ENCODE measurements at places on chromosomes 16 and 17.
A peak's percentile ranks its signal among the peaks of the same experiment; 100 is the strongest.

DNA sequence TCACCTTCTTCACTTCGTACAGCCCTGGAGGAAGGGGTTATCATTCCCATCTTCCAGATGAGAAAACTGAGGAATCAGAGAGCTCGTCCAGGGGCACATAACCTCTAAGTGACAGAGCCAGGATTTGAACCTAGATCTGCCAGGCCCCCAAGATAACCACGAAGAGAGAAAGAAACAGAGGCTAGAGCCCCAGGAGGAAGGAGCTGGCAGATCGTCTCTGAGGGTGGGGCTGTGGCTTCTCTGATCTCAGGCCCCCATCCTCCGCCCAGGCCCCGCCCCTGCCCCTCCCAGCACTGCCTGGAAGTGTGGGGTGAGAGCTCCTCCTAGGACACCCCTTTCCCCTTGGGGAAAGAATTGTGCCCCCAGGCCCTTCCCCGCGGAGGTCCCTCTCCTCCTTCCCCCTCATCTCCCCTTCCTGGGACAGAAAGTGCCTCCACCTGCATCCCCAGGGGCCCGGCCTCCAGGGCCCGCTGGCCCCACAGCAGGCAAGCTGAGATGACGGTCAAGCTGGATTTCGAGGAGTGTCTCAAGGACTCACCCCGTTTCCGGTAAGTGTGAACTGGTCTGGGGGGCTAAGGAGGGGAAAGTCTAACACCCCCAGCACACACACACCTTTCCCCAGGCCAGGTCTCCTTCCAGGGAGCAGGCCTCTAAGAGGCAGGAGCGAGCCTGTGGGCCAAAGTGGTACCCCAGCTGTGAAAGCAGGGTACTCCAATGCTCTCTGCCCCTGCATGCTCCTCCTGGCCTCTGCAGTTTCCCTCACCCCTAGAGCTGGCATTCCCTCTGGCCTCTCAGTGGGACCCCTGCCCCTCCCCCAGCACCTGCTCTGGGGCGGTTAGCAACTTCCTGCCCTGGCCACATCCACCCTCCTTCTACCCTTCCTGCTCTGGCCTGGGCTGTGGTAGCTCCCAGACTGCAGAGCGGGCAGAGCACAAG lies at the start of gene ACAP1:
Gene ACAP1, plus strand, starts transcription at position 290 of the 936 bp plus-strand sequence. Its CDS starts 206 bp downstream, at position 496.
- no peak for DNase-seq

DNA sequence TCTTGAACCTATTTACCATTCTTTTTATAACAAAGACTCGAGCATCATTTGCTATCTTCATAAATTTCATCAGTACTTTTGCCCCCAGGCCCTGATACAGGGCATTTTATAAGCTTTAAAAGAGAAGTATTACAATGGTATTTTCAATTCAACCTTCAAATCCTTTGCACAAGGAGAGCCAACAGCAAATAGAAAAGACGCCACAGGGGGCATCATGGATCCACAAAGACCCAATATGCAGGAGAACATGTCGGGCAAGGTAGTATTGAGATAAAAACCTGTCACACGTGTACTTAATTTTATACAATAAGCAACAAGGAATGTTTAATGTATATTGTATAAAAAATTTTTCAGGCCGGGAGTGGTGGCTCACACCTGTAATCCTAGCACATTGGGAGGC lies 10.2 kb downstream of the MAP3K14 start:
- DNase-seq, result no peak

- DNase-seq, result no peak
These were observed 7.0 kb downstream of the ZNF598 start for GRCh38 chr16:2002406-2003230.

- DNase-seq, result no peak
These were observed 112.8 kb downstream of the CCDC182 start for GRCh38 chr17:57632294-57632693.

DNA sequence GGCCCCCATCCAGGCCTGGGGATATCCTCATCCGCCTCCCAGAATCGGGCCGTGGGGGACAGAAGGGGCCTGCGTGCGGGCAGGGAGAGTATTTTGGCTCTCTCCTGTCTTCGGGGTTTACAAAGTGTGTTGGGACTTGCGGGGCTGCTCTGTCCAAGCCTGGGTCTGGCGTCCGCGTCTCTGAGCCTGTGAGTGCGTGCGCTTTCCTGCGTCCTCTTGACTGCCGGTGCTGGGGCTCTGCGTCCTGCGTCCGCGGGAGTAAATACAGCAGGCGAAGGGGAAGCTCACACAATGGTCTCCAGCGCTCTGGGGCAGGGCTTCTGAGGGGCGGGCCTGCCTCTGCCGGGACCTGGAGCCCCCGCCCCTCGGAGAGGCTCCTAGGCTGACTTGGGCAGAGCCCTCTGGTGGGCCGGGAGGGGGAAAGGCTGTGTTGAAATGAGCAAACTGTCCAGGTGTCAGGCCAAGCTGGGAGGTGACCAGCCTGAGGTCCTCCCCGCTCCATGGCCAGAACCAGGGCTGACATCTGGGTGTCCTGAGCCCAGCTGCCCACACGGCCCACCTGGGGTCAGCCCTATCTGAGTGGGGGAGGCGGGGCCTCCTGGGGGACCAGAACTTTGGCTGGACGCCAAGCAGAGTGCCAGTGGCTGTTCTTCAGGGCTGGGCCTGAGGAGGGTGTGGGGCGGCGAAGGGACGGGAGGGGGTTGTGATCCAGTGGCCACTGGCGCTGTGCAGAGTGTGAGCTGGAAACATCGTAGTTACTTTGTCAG lies 233.6 kb downstream of the SEC14L1 start:
- peak; percentile 88 for DNase-seq

- DNase-seq, result no peak
These were observed 31.4 kb downstream of the PIEZO1 start for GRCh38 chr16:88753602-88754001.

GRCh38 chr17:44222112-44222869 lies 2.8 kb upstream of the UBTF start:
- peak; percentile 80 for DNase-seq

- DNase-seq, result no peak
These were observed at the start of gene FKBP10 for GRCh38 chr17:41812381-41813151. Gene FKBP10, plus strand, starts transcription at chr17:41813004. Its CDS starts 31 bp downstream, at chr17:41813035.

DNA sequence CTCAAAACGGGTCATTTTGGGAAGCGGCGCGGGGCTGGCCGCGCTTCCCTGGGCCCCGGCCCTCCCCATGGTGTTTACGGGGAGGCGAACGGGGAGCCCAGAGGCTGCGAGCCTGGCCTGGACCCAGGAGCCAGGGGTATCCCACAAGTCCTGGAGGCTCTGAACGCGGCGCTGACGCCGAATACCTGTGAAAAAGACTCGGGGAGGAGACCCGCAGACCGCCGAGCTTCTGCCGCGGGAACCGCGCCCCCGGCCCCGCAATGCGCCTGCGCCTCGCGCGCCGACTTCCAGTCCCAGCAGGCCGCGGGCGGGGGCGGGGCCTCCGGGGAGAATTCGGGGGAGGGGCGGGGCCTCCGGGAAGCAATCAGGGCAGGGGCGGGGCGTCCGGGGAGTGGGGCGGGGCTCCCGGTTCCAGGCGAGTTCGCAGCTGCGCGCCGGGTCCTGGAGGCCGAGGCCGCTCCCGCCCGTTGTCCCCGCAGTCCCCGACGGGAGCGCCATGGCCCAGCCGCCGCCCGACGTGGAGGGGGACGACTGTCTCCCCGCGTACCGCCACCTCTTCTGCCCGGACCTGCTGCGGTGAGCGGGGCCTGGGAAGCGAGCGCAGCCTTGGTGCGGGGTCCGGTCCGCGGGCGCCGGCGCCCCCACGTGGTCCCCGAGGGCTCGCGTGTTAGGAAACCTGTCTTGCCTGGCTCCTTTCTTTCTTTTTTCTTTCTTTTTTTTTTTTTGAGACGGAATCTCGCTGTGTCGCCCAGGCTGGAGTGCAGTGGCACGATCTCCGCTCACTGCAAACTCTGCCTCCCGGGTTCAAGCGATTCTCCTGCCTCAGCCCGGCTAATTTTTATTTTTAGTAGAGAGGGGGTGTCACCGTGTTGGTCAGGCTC lies at the start of gene DECR2:
Gene DECR2, plus strand, starts transcription at position 418 of the 881 bp plus-strand sequence. Its CDS starts 79 bp downstream, at position 497.
- DNase-seq, result peak; percentile 78

DNA sequence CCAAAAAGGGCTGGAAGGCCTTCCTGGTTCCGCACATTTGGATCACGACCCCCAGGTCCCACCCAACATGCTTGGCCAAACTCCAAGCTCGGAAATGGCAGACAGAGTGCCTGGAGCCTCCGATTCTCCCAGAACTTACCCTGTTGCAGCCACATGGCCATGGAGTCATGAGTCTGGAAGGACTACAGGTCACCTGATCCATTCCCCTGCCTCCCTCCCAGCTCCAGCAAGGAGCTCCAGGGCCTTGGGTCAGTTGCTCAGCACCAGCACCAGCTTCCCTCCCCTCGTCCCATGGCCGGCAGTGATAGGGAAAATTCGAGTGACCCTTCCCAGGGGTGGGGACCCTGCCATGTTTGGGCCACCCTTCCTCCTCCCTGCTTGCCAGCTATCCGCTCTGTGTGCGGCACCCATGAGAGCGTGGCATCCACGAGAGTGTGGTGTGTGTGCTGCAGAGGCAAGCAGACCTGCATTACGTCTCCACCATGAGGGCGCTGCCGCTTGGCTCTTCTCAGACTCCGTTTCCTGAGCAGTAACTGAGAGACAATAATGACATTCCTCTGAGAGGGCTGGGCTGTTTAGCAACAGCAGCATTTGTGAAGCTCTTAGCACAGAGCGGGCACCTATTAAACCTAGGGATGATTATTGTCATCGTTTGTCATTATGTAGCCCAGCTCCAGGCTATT lies 21.3 kb upstream of the RPL38 start:
- no peak for DNase-seq

- DNase-seq, result no peak
These were observed 5.2 kb downstream of the C17orf50 start for GRCh38 chr17:35765756-35766488.

GRCh38 chr16:17887963-17888362 lies 417.2 kb upstream of the XYLT1 start:
- no peak for DNase-seq

DNA sequence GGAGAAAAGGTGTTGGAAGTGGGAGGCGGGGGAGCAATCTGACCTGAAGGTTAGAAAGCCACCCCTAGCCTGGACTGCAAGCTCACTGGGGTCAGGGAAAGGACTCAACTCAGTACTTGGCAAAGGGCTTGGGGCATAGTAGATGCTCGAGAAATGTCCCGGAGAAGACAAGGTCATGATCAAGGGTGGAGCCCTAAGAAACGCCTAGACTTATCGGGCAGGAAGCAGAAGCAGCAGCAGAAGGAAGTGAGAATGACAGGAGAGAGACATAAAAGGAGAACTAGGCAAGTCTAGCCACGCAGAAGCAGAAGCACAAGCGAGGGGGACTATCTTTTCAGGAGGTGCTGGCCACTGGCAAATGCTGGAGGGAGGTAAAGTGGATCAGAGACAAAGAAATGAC lies 10.2 kb downstream of the COTL1 start:
- DNase-seq, result no peak

DNA sequence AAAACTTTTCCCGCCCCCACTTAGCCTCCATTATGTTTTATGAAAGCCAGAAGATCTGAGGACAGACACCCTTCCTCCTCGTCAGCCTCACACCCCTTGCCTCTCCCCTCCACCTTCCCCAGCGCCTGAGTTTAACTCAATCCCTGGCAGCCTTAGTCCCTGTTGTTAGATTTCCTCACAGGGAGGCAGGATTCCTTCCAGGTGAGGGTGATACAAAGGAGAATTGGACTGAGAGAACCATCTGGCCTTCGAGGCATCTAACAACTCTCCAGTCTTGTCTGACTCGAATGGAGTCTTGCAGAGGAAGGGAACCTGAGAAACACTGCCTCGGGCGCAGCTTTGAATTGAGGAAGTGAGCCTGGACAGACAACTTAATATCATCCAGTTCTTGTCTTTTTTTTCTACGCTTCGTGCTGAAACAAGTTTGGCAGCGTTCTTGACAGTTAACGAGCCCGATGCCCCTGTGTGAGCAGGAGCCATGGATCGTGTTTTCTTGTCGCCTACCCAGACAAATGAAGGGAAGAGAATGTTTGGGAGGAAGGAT lies 1.3 kb upstream of the ZNF768 start:
- no peak for DNase-seq

DNA sequence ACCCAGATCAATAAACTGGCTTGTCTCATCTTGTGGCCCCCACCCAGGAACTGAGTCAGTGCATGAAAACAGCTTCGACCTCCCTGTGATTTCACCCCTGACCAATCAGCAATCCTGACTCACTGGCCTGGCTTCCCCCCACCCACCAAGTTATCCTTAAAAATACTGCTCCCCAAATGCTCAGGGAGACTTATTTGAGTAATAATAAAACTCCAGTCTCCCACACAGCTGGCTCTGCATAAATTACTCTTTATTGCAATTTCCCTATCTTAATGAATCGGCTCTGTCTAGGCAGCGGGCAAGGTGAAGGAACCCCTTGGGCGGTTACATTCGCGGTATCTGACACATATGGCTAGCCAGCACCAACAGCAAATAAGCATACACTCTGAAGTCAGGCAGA lies 9.8 kb upstream of the RABEP1 start:
- no peak for DNase-seq

DNA sequence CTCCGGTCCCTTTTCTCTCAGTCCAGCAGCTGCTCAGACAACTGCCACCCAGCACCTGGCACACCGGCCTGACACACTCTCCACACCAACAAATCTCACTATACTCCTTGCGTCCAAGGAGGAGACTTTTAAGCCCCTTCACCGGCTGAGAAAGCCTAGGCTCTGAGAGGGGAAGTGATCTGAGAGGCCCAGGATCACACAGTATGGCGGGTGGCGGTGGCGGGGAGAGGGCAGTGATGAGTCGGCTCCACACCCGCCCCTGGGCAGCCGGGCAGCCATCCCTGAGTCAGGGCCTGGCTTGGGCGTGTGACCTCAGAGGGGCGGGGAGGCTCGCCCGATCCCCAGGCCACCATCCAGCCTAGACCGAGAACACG lies 569 bp downstream of the FLII start:
- no peak for DNase-seq

- DNase-seq, result no peak
These were observed 19.6 kb downstream of the CPPED1 start for GRCh38 chr16:12784076-12784475.

- DNase-seq, result peak; percentile 22
These were observed 202.2 kb downstream of the ENGASE start for GRCh38 chr17:79276821-79277220.

DNA sequence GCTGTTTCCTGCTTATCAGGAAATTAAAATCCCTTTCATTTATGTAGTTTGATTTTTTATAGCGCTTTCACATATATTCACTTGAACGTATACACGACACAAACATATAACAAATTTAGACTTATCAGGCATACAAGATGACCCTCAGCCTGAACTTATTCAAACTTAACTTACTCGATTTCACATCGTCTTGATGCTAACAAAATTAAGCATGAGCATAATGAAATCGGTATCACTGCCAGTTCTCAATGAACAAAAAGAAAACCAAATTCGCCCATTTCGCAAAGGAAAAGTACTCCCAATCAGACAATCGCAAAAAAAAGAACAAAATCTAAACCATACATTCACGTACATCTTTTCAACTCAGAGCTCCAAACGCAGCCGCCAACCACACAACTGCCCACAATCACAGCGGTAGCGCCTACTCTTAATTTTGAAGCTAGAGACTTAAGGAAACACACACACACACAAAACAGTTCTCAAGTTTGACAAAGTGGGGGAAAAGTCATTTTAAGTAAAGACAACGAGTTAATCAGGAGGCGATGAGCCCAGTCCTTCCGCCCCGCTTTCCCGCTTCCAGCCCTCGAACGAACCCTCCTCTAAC lies 1.1 kb downstream of the GJC1 start:
- DNase-seq, result no peak

GRCh38 chr17:49515196-49515770 lies 20.2 kb downstream of the NGFR start:
- peak; percentile 97 for DNase-seq

- DNase-seq, result no peak
These were observed 1.2 kb downstream of the GALK1 start for GRCh38 chr17:75763613-75764416.

- no peak for DNase-seq
These were observed 32.4 kb downstream of the RNF43 start for GRCh38 chr17:58384897-58385296.

- DNase-seq, result no peak
These were observed 574 bp downstream of the LAT start for GRCh38 chr16:28985211-28986041.

GRCh38 chr16:50281391-50282009 lies 15.1 kb downstream of the ADCY7 start:
- DNase-seq, result no peak

Data from NCI-H1694 treated with DMSO at 0.1 percent for 48 hours (cell line).